GM12891 (cell line): ENCODE measurements at places on chromosomes 1 and 21.

GRCh38 chr1:77193951-77194350 lies 25.3 kb downstream of the PIGK start:
- DNase-seq, result no peak

DNA sequence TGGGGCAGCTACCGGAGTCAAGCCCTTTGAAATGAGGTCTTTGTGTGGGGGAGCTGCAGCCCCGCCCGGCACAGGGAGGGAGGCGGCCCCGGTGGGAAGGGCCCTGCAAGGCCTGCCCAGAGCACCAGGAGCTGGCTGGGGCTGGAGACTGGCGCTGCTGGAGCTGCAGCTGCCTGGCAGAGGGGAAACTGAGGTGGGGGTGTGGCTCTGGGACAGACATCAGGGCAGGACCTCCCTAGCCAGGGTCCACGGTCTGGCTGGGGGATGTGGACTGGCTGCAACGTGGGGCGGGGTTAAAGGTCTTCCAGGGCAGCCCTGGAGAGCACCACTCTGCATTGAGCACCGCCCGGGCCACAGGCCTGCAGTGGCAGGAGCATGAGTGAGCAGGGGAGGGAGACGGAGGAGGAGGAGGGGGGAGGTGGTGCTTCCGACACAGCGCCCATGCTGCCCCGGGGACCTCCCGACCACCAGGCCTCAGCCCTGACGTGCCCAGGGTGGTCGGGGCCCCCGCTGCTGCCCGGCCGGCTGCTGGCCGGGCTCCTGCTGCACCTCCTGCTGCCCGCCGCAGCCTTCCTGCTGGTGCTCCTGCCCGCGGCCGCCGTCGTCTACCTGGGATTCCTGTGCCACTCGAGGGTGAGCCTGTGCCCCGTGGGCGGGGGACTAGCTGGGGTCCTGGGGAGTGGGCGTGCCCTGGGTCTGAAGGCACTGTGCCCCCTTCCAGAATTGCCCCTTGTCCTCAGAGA lies 4.8 kb upstream of the ANKRD65 start:
- peak; percentile 36 for DNase-seq

DNA sequence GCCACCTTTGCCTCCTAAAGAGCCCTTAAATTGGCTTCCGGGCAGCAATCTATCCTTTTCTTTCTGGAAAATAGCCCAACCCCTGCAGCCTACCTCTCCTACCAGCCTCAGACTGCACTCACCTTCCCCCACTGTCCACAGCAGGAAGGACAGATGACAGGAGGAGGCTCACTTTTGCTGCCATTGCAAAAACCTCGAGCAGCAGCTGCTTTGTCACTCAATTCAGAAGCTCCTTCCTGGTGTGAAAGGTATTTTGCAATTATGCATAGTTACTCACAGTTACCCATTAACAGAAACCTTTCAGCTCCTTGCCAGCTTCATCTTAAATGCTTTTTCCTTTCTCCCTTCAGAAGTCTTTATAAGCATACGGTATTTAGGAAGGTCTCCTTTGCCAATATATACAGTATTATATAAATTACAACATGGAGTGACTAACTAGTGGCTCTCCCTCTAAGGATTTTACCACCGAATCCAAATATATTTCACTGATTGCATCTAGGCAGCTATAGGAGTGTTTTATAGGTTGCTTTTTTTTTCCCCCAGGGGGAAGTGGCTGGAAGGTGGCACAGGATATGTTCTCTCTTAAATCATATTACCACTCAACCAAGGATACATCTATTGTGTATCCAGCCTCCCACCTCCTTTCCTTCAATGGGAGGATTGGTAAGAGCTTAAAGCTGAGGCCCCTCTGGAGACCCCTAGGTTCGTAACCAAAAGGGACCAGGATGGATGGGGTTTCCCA lies 142.1 kb upstream of the IPO9 start:
- no peak for DNase-seq

- no peak for DNase-seq
Observed at GRCh38 chr1:229164348-229164747, 106.6 kb upstream of the RAB4A start.

- no peak for DNase-seq
Observed at GRCh38 chr1:175208773-175209492, 16.4 kb upstream of the KIAA0040 start.

- no peak for DNase-seq
Observed at GRCh38 chr1:229252228-229252984, 18.5 kb upstream of the RAB4A start.

GRCh38 chr1:236201786-236202185 lies 59.4 kb downstream of the GPR137B start:
- DNase-seq, result no peak

GRCh38 chr1:198254948-198255347 lies 98.2 kb downstream of the NEK7 start:
- no peak for DNase-seq

DNA sequence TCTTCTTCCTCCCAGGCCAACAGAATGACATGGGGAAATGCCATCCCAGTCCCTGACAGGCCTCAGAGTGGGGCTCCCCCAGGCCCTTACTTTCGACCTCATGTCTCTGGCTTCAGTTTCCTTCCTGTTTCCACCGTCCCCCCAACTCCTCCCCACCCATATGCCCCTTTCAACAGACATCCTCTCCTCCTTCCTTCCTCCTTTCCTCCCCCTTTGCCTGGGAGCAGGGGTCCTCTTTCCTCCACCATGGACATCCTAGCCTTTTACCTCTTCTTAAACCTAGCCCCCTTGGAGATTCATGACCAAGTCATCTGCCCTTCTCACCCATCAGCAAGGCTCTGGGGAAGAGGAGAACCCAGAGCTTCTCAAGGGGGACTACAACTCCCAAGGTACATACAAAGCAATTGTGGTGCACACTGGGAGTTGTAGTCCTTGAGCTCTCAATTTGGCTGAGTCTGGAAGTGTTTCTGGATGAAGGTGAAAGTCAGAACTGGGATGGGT lies 4.0 kb downstream of the ZBTB7B start:
- DNase-seq, result no peak

DNA sequence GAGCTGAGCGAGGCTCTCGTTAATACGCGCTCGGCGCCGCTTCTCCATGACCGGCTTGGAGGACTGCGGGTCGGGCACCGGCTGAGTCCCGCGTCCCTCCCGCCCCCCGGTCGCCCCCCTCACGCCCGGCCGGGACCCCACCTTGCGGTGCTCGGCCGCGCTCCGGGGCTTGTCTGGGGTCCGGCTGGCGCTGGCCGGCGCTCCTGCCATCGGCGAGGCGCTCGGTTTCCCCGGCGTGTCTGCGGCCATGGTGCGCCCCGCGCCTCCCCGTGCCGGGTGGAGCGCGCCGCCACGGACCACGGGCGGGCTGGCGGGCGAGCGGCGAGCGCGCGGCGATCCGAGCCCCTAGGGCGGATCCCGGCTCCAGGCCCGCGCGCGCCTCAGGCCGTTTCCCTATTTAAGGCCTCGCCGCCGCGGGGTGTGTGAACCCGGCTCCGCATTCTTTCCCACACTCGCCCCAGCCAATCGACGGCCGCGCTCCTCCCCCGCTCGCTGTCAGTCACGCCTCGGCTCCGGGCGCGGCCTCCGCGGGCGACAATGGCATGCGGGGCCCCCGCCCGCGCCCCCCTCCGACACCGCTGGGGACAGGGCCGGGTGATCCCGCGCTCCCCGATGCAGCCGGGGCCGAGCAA lies at the start of gene HES4:
HES4 (minus strand) TSS at position 373 of the 632 bp plus-strand sequence; CDS start at position 249, 124 bp downstream.
- no peak for DNase-seq

DNA sequence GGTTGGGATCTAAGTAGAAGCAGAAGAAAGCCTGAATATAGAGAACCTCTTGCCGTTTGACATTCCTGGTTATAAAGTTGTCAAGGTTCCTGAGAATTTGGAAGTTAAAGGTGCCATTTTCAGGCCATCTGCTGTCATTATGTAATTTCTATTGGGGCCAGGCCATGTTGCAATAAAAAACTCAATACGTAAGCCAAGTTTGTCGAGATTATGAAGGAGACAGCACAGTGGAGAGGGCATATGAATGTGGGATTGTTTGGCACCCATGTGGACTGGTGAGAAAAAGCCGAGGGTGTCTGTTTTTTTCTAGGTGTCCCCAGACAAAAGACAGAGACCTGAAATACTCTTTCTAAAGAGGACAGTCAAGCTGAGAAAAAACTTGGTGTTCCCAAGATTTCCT lies 18.8 kb upstream of the HSD3B1 start:
- no peak for DNase-seq

- DNase-seq, result no peak
Observed at GRCh38 chr1:81781749-81782148, 19.0 kb upstream of the ADGRL2 start.

DNA sequence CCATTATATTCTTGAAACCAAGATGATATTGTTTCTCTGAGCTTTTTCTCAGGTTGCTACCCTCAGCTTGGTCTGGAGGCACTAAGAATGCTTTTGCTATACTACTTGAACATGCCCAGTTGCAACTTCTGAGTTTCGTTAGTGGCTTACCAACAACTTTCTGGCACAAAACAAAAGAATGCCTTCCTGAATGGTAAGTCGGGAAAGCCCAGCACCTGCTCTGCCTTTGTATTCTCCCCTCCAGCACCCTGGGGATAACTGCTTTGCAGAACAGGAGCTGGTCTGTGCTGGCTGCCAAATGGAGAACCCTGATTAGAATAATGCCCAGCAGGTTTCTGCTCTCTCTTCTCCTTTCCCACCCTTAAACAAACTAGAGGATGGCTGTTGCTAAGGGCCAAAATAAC lies 149.3 kb downstream of the TGFB2 start:
- no peak for DNase-seq

GRCh38 chr1:157135646-157136045 lies 2.5 kb downstream of the ETV3 start:
- DNase-seq, result no peak

DNA sequence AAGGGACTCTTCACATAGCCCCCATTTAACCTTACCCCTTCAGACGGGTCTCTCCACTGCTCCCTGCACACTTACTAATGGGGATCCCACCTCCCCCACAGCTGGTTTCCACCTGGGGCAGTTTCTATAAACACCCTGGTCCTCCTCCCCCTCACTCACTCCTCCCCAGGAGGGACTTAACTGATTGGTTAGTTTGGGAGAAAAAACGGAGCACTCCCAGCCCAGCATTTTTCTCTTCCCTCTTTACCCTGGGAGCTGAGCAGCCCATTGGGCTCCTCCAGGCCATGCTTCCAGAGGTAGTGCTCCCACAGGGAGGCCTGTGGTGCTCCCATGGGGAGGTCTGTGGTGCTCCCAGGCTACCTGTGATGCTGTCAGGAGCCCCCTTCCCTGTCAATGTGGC lies 93.7 kb downstream of the MIS18A start:
- no peak for DNase-seq

GRCh38 chr1:247407180-247407616 lies 8.8 kb upstream of the NLRP3 start:
- peak; percentile 36 for DNase-seq

DNA sequence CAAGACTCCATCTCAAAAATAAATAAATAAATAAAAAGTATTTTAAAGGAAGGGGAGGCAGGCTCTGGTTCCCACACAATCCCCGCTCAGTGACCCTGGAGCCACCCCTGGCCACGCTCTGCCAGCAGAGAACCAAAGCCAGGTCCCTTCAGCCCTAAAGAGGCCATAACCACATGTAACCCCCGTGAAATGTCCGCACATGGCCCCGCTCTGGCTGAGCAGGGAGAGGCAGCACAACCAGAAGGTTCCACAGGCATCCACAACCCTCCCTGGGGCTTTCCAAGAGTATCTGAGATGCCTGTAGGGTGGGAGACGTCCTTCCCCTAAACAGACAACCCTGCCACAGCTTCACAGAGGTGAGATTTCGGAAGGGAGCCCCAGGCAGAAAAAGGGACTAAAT lies 1.4 kb upstream of the ARF1 start:
- DNase-seq, result no peak

DNA sequence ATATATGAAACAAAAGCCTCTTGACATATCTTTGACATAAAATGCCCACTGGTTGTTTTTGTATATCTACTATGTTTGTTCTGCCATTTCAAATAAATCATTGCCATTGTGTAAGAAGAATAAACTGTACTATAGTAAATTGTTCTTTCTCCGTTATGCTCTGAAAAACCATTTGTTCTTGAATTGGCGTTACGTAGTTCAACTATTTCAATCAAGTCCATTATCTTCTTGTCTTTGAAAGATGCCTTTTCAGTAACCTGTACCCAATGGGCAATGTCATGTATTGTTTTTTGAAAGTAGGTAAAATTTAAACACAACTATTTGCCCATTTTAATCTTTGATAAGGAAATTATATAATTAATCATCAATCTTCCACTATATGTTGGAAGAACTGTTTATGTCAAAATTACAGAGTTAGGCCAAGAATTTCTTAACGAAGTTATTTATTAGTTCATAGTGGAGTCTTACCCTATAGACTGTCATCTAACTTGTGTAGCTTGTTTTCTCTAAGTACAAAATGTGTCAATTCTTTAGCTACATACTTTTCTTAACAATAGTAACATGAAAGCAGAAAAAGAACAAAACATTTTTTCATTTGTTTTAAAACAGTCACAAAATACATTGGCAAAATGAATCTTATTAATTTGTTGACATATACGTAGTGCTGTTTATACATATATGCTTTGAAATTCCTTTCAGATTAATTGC lies 294.8 kb downstream of the PTPRC start:
- no peak for DNase-seq

DNA sequence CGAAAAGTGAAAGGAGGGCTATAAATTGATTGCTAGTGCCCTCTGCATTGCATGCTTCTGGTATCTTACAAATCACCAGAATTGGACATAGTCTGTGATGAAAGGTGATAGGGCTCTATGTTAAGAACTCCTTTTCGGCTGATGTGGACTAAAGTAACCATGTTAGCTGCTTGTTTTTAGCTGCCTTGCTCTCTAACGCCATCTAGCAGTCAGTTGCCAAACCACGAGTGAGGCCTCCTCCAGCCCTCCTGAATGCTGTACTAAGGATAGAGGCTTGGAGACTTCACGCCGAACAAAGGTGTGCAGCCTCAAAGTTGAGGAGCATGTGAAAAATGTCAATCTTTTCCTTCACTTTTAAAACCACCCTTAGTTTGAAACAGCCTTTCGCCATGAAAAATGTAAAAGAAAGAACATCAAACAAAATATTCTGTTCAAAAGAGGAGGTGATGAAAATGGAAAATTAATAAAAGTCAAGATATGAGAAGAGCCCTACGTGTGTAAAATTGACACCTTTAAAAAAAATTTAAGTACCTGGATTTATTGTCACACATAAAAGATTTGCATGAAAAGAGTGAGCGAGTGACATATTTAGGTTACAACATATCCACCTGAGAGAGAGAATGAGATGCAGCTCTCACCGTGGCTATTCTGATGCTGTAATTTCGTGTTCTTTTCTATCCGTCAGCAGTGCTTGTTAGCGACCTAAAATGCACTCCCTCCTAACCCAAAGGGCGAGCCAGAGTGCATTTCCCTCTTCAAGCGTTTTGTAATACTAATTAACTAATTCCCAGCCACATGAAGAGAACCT lies 8.1 kb downstream of the LRRC53 start:
- peak; percentile 9 for DNase-seq

DNA sequence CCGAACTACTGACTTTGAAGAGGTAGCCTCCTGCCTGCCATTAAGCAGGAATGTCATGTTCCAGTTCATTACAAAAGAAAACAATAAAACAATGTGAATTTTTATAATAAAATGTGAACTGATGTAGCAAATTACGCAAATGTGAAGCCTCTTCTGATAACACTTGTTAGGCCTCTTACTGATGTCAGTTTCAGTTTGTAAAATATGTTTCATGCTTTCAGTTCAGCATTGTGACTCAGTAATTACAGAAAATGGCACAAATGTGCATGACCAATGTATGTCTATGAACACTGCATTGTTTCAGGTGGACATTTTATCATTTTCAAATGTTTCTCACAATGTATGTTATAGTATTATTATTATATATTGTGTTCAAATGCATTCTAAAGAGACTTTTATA lies 159.8 kb upstream of the SGIP1 start:
- DNase-seq, result no peak
